ENCODE measurements at places on chromosomes 3 and 15. TPM values are rescaled to one million over a fixed set of nuclear protein-coding genes. Genes with fewer than 3 reads are reported as not detected.

The CLK3 gene
- total RNA-seq, result 176 TPM

The GPR27 gene
- total RNA-seq, result not detected

The VPS8 gene
- total RNA-seq, result 95.6 TPM

The PLSCR4 gene
- not detected for total RNA-seq

The XXYLT1 gene
- 11.2 TPM for total RNA-seq

The AP3B2 gene
- total RNA-seq, result 0.61 TPM

The SV2B gene
- total RNA-seq, result not detected

The GUCA1C gene
- not detected for total RNA-seq

The ADAMTSL3 gene
- not detected for total RNA-seq

The HPS3 gene
- total RNA-seq, result 48.1 TPM

The DPPA2 gene
- total RNA-seq, result not detected

The FOXB1 gene
- not detected for total RNA-seq

The FBXO40 gene
- not detected for total RNA-seq

The CPN2 gene
- total RNA-seq, result not detected

The IGSF10 gene
- not detected for total RNA-seq

The COL7A1 gene
- total RNA-seq, result 3.3 TPM

The NOX5 gene
- not detected for total RNA-seq

The KNG1 gene
- total RNA-seq, result not detected

The IL5RA gene
- 0.75 TPM for total RNA-seq

The LIPH gene
- not detected for total RNA-seq

The SCN11A gene
- 0.24 TPM for total RNA-seq

The ST3GAL6 gene
- not detected for total RNA-seq

The SEMA3F gene
- total RNA-seq, result 0.27 TPM

The GOLGA8J gene
- total RNA-seq, result not detected

The ITIH4 gene
- 38.5 TPM for total RNA-seq

The CFAP20DC gene
- total RNA-seq, result 0.83 TPM

The CACNA1D gene
- not detected for total RNA-seq

The LTK gene
- total RNA-seq, result 4.4 TPM

The MITF gene
- not detected for total RNA-seq

The THRB gene
- total RNA-seq, result 0.86 TPM

The CCDC13 gene
- total RNA-seq, result 2.5 TPM

The SERPINI2 gene
- not detected for total RNA-seq

The TUSC7 gene
- not detected for total RNA-seq

The ARID3B gene
- 30.9 TPM for total RNA-seq

The EPHA6 gene
- total RNA-seq, result not detected

The ANKUB1 gene
- not detected for total RNA-seq

The PTPN9 gene
- 19.9 TPM for total RNA-seq

The DNAH1 gene
- total RNA-seq, result 47.2 TPM

The RBP2 gene
- not detected for total RNA-seq

The ACOX2 gene
- not detected for total RNA-seq

The TTC21A gene
- total RNA-seq, result 106 TPM

The IL12A gene
- 4.3 TPM for total RNA-seq

The CLDN16 gene
- total RNA-seq, result not detected

The ITIH1 gene
- total RNA-seq, result 0.53 TPM

The USP19 gene
- total RNA-seq, result 87.3 TPM

The CLSTN2 gene
- total RNA-seq, result not detected

Data from B cell (primary cell).